ENCODE measurements at places on chromosomes 3 and 15. TPM values are rescaled to one million over a fixed set of nuclear protein-coding genes. Genes with fewer than 3 reads are reported as not detected.

EXD1 gene
- not detected for total RNA-seq

DNA sequence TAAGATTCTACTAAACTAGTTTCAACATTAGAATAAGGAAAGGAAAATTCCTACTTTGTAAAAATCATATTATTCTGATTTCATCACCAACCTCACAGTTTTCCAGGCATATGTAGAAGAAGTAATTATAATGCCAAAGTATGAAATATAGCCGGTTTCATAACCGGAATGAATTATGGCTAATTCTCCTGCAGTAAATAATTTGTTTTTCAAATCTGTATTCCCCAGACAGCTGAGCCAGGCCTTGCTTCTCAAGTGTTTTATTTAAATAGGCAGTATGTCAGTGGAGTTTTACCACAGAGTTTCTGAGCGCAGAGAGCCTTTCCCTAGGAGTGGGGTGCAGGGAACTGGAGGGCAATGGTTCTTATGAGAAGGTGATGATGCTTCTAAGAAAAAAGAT, 8.7 kb upstream of the CPA3 start:
- no peak for DNase-seq

- DNase-seq = no peak
Observed at GRCh38 chr3:192921793-192922192, 4.1 kb upstream of the MB21D2 start.

DNA sequence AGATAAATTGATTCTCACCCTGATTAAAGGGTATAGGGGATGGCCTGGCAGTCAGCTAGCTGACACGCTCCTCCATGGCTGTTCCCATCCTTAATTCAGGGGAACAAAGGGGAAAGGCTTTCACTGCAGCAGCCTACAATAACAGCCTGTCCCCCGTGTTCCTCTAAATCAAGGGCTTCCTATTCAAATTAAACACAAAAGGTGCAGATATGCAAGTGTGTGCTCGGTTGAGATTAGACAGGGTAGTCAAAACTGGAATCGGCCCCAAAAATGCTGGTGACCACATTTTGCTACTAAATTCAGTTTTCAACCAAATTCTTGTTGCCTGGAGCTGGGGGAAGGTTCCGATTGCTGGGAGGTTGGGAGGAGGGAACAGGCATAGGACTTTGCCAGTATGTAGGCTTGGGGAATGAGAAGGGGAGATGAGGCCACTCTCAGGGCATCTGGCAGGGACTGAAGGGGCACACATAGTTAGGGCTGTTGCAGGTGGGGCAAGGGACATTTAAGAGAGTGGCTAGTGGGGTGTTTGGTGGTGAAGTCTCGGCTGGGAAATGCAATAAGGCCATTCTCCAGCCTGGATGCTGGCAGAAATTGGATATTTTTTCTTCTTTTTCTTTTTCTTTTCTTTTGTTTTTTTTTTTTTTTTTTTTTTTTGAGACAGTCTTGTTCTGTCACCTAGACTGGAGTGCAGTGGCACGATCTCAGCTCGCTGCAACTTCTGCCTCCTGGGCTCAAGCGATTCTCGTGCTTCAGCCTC, 32.9 kb upstream of the CTSH start:
- no peak for DNase-seq

DNA sequence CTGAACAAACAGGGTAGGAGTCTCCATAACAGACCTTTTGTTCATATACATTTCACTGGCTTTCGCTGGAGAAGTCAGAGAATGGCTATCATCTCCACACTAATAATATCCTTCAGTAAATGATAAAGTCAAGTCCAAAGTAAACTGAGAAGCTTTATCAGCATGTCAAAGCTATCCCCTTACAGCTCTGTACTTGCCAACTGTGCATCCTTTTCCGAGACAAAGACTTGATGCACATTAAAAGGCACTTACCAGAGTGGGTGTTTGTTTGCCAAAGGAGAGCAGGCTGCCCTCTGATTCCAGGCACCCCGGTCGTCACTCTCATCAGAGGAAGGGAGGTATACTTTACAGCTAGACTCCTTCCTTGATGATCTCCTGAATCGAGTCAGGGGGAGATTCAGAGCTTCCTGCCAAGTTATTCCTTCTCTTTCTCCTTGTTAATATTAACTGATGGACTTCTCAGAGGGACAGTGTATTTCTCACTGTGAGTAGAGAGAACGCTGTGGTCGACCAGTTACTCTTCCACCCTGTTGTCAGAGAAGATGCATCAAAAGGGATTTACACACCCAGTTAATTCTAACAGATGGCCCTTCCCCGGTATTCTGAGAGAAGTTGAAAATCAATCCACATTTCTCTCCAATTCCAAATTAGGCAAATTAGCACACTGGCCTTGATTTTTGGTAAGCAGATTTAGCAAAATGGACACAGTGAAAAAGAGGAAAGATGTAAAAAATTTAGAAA, 504.7 kb upstream of the NR2F2 start:
- no peak for DNase-seq

DNA sequence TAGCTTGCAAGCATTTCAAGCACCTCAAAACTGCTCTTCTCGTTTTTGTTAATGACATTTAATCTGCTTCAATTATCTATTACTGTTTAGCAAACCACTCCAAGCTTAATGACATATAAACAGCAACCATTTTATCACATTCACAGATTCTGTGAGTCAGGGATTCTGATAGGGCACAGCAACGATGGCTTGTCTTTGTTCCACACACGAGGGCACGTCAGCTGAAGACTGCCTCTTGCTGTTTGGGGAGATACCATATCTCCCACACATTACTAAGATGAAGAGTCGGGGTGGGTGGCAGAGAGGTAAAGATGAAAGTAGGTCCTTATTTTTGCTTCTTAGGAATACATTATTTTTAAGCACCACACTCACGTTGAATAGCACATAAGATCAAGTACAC, 19.3 kb downstream of the CPOX start:
- DNase-seq = no peak

CHRNA3 gene
- total RNA-seq = 9.2 TPM

PLA2G4D gene
- total RNA-seq = not detected

GRCh38 chr3:174051191-174051590, 653.6 kb downstream of the NLGN1 start:
- DNase-seq = no peak

DNA sequence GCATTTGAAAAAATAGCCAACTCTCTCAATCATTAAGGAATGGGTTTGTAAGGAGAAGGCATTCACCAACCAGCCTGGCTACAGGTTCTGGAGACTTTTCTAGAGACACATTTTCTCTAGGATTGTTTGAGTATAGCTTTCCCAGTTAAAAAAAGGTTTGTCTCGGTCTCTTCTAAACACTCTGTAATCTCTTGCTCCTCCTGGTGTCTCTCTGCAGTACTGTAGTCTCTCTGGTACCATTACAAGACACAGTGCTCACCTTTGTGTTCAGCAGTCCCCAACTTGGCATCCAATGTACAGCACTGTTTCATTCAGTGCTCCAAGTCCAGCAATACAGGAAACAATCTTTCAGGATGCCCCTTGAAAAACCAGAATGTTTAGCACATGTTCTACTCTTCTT, 534.4 kb downstream of the ZNF385D start:
- no peak for DNase-seq

SLC28A2 gene
- not detected for total RNA-seq

DNA sequence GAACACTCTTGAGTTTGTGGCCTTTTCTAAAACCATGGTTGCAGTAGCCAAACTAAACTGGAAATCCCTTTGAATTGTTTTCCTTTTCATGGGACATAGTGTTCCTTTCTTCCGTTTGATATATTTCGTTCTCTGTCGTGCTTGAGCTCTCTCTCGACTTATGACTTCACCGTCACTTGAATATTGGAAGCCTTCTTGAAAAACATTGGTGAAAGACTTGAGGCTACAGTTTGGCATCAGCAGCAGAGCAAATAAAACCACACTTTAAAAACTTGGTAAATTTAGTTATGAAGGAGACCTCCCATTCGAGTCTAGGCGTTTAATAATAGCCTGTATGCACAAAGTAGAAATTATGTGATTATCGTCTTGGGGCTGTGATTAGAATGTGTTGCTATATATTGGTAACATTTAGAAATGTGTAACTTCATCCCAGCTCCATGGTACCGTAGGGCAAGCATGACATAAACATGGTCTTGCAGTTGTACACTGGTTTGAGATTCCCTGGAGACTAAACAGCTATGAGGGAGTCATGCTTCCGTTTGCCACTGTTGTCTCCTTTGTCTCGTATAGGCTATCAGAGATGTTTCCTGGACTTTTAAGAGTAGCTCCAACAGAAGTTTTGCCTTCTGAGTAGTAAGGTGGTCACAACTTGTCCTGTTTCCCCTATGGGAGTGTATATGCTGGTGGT, 122.3 kb downstream of the PTPRG start:
- DNase-seq = no peak

HDC gene
- total RNA-seq = 0.56 TPM

- DNase-seq = no peak
Observed at GRCh38 chr15:35738370-35738769, 192.4 kb upstream of the DPH6 start.

FRMD5 gene
- 27.4 TPM for total RNA-seq

FAM162A gene
- 125 TPM for total RNA-seq

DNA sequence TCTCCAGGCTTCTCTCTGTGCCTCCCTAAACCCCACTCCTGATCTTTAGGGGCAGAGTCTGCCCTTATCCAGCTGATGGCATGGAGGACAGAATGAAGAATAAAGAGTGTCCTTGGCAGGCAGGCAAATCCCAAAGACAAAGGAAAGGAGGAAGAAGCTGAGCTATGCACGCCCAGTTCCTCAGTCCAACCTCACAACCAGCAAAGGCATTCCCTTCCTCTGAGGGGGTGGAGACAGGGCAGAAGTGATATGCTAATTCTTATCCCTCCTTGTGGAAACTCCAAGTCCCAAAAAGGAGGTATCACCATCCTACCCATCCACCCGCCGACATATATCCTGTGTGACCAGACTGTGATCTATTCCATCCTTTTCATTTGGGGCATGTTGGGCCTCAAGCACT, 10.5 kb upstream of the CCDC54 start:
- DNase-seq = no peak

GRCh38 chr3:35849963-35850362, 210.6 kb downstream of the ARPP21 start:
- no peak for DNase-seq

PTX3 gene
- total RNA-seq = 0.26 TPM

GRCh38 chr3:196127308-196128040, 45.6 kb upstream of the TFRC start:
- DNase-seq = no peak

MKRN2OS gene
- total RNA-seq = 9.0 TPM

GRCh38 chr15:59168536-59168935, 38.1 kb upstream of the LDHAL6B start:
- no peak for DNase-seq

GRCh38 chr15:85379403-85380131, 836 bp upstream of the AKAP13 start:
- DNase-seq = no peak

DNA sequence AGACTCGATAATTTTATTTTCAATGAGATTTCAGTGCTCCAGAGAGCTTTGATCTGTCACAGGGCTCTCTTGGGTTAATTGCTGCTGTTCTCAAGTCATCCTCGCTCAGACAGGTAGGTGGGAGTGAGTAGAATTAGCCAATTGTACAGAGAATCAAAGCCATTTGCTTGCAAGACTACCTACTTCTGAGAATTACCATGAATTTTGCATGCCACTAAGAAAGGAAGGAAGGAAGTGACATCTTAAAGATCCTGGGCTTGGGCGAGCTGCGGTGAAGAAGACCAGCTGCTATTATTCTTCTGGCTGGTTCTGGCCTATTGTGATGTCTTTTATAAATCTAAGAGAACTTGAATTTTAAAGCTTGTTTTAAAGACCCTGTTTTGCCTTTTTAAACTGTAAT, 154.1 kb upstream of the LPP start:
- no peak for DNase-seq

P4HTM gene
- 30.2 TPM for total RNA-seq

Measured in heart right ventricle (tissue), 16 donors.